ENCODE measurements at places on chromosomes 2 and 18.

DNA sequence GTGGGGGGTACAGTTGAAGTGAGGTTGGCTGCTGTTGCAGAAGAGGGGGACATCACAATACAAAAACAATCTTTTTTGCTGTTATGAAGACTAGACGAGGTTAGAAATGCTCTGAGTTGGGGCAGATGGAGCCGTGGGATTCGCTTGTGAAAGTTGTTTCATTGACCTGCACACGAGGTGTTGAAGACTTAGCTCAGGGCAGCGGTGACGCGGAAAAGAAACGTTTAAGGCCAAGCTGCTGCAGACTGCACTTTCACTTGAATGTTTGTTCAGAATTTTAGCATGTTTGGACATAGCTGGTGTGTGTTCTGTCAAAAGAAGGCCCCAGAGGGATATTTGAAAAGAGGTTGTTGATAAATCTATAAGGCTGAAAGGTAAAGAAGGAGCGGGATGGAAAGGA is 46.3 kb downstream of the MTCL1 start:
- DNase-seq = no peak

DNA sequence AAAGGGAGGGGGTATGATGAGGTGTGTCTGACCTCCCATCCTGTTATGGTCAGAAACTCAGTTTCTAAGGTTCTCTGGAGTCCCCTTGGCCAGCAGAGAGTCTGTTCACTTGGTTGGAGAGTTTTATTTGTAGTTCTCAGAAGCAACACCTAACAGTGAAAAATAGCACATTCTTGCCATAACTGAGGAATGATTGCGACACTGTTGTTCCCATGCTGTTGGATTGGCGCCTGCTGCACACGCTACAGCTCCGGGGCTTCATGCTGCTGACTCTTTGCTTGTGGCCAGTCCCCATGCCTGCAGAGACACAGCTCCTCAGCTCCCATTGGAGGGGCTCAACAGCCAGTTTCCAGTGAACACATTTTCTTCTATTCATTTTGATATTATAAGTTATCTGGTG is 42.1 kb downstream of the TPGS2 start:
- DNase-seq = peak; percentile 28

GRCh38 chr2:202822411-202822810 is 49.2 kb downstream of the ICA1L start:
- DNase-seq = no peak

DNA sequence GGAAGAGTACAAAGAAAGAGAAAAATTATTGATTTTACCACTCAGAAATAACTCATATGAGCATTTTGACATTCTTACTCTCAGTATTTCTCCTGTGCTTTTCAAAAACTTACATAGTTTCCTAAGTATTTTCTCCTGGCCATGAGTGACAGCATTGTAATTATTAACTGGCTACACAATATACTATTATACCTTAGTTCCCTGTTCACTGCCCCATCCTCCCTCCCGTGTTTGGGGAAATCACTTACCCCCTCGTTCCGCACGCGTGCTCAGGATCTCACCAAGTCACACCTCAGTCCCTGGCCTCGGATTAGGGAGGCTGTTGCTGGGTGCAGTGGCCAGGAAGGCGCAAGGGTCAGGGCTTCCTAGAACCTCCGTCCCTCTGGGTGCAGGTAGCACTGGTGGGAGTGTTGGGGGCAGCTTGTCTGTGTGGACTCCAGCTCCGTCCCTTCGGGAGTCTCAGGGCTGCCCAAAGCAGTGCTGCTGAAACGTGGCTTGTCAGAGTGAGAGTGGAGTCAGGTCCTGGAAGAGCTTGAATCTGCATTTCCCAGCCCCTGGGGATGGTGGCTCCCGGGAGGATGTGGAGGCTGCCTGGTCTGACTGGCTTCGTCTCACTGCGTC is 23.2 kb downstream of the ATG4B start:
- DNase-seq = no peak

- no peak for DNase-seq
Measured at GRCh38 chr2:3780477-3781402, 77.4 kb downstream of the DCDC2C start.

GRCh38 chr2:68251855-68252399 is 405 bp downstream of the PPP3R1 start:
- DNase-seq = no peak

DNA sequence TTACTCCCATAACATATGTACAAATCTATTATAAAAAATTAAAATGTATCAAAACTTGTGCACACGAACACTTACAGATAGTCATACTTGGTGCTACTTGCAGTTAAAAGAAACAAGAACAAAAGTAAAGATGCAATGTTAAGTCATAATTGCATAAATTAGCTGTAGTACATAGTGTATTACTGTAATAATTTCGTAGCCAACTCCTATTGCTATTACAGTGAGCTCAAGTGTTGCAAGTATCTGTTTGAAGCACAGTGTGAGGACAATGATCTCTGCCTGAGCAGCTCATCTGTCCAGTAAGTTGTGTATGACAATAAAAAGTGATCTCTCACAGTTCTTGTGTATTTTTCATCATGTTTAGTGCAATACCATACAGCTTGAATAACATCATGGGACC is 7.5 kb upstream of the SERPINB13 start:
- no peak for DNase-seq

DNA sequence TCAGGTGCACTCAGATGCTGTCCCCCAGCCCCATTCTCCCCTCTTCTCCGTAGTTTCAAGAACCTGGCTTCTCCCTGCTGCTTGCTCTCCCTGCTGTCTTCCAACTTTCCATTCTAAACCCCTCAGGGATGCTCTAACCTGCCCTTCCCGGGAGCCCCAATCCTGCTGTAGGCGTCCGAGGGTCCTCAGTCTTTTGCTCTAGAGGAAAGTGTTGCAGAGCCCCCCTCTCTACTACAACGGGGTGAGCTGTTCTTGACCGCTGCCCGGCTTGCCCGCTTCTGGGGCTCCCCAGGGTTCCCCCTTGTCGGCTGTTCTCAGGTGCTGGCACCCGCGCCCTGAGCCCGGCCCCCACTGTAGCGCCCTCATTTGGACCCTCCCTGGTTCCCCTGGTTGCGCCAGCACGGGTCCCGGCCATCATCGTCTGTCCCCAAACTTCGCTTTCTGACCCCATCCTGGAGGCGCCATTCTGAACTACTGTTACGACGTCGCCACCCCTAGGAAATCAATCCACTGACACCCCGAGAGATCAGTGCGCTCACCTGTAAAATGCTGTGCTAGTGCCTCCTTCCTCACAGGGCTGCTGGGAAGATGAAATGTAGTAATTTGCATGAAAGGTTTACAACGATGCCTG is 31.9 kb upstream of the REG3G start:
- DNase-seq = no peak

GRCh38 chr2:64467096-64467843 is 13.3 kb downstream of the LGALSL start:
- DNase-seq = no peak

GRCh38 chr2:191566344-191566743 is 111.6 kb upstream of the NABP1 start:
- DNase-seq = peak; percentile 28

DNA sequence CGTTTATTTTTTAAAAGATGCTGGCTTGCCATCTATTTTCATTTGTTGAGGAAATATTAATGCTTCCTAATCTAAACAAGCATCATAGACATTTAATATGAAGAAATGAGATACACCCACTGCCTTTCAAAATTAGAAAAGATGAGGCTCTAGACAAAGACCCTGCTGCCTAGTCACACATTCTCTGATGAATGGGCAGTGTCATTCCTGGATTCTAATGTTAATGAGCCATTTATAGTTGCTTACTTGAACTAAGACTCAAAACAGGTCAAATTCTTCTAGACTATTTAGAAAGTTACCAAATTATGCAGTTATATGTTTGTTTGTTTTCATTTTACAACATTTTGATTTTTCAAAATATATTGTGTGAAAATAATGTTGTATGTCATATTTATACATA is 237.6 kb downstream of the CDH7 start:
- DNase-seq = no peak

GRCh38 chr2:126979039-126980003 is 80.6 kb downstream of the TEX51 start:
- DNase-seq = no peak

GRCh38 chr18:45201489-45201888 is 413.8 kb upstream of the SLC14A2 start:
- peak; percentile 20 for DNase-seq

GRCh38 chr18:76432274-76432755 is 62.7 kb downstream of the ZNF516 start:
- DNase-seq = no peak

DNA sequence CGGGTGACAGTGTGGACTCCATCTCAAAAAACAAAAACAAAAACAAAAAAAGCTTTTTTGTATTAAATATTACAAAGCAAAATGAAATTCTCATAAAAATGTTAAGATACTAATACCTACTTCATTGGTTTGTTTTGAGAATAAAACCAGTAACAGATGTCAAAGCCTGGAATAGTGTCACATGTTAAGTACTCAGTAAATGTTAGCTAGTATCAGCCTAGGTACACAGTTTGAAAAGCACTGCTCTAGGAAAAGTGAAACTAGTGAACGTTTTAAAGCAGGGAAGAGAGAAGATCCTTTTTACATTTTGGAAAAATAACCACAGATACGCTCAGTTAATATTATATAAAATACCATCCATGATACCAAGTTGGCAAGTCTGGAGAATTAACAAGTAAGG is 37.1 kb upstream of the ADAM17 start:
- no peak for DNase-seq

DNA sequence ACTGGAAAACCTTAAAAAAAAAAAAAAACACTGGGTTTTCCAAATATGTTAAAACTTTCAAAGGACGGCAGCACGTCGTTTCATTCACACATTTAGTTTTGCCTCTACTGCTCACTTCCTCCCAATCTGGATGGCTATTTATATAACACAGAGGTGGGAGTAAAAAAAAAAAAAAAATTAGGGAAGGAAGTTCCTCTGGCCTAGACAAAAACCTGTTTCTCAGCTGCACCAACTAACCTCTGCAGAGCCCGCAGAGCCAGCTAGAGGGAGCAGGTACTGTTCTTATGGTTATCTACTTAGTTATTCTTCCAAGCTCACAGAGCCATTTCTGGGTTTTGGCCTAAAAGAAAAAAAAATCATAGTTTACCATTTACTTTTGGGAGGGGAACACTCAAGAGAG is 28.1 kb downstream of the SLC1A4 start:
- no peak for DNase-seq

GRCh38 chr18:64273724-64274123 is 124.8 kb upstream of the LINC00305 start:
- no peak for DNase-seq

DNA sequence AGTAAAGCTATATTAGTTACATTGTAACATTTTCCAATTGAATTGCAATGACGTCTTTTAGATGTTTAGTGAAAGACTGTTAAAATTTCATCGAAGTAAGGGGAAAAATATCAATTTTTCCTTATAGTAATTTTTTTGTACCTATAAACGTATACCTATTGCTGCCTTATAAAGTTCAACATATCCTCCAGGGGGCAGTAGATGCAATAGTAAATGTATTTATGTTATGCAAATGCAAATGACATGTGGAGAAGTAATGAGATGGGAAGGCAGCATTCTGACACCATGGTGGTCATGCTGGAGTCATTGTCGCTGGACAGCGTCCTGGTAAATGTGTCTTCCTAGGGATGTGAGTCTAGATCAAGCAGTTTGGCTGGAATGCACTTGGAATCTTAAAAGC is 38.7 kb downstream of the MSTN start:
- DNase-seq = peak; percentile 17

- no peak for DNase-seq
Measured at GRCh38 chr2:8987410-8987809, 16.1 kb downstream of the MBOAT2 start.

DNA sequence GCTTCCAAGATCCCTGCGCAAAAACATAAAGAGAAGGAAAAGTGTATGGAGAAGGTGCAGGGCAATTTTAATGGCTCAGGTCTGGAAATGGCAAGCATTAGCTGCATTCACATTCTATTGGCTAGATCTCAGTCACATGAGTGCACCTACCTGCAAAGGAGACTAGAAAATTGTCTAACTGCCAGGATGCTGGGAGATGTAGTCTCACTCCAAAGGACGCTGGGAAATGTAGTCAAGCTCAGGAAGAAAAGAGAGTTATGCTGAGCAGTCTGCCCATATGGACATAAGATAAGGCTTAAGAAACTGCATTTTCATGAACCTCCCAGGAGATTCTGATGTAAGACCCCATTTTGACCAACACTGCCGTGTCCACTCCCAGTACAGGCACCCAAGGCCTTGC is 9.5 kb upstream of the KLHL29 start:
- DNase-seq = no peak

GRCh38 chr2:109486711-109487535 is 126.8 kb downstream of the SEPTIN10 start:
- no peak for DNase-seq

DNA sequence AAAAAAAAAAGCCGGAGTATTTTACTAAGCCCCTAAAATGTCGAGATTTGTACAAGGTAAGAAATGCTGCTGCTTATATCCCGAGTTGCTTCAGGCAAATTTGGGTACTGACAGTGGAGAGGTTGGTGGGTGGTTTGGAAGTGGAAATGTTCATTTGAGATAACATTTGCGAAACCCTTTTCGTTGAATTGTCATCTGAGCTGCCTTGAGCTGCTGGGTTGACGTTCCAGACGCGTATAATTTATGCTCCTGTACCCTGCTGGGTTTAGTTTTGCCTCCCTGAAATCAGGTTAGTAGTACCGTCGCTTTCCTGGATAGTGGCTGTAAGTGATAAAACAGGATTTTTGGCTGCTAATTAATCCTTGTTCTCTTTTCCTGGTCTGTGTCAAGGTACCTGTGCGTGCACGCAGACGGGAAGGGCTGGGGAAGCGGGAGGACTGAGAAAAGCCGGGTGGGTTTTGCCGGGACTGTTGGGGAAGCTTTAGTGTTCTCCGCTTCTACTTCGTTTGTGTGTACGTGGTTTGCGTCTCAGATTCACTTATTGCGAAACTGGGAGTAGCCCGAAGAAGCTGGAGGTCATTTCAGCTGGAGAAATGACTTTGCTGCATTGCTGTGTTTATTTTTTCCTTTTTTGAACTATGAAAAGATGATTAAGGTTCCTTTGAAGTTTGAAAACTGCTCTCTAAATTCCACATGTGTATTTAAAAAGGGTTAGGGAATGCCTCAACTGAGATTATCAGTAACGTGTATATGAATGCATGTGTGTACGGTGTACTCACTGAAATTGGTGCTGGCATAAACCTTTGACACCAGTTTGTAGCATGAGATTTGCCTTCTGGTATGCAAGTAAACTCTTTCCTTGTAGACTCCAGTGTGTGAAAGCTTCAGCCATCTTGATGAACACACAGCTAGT is 709 bp downstream of the UGP2 start:
- peak; percentile 67 for DNase-seq

All from stromal cell of bone marrow (primary cell).